ENCODE measurements at places on chromosomes 5 and 9.
A peak's percentile ranks its signal among the peaks of the same experiment; 100 is the strongest.

DNA sequence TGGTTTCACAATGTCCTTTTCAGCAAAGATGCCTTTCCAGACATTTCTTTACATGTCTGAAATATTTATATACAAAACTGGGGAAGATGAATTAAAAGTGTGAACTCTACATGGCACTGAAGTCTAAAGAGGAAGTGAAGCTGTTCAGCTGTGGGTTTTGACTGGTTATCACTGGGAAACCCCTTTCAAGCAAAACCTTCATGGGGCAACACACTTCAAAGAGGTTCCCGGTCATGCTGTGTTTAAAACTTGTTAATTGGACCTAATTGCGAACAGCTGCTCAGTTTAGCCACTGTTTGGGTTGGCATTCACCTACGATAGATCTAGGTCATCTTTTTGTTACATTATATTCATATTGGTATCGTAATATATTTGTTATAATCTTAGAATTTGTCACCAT, 20.0 kb upstream of the GDNF start:
- DNase-seq = no peak

- no peak for DNase-seq
Observed at GRCh38 chr9:88291856-88292255, 96.4 kb upstream of the SPIN1 start.

GRCh38 chr9:113947941-113948340, 71.8 kb downstream of the ZNF618 start:
- no peak for DNase-seq

DNA sequence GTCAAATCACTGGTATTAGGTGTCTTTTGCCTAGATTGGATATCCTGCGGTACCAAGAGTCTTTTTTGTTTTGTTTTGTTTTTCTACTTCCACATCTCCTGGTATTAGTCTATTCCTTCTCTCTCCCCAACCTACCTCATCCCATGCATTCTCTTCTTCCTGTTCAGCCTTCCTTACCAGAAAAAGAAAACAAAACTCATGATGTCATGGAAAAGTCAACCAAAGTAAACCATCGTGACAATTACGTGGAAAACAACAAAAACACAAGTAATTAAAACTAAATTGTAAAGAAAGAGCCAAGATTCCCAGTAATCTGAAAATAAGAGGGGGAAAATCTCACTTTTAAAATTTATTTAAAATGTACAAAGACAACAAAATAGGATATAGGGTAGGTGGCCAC, 38.3 kb downstream of the TMEM167A start:
- no peak for DNase-seq

DNA sequence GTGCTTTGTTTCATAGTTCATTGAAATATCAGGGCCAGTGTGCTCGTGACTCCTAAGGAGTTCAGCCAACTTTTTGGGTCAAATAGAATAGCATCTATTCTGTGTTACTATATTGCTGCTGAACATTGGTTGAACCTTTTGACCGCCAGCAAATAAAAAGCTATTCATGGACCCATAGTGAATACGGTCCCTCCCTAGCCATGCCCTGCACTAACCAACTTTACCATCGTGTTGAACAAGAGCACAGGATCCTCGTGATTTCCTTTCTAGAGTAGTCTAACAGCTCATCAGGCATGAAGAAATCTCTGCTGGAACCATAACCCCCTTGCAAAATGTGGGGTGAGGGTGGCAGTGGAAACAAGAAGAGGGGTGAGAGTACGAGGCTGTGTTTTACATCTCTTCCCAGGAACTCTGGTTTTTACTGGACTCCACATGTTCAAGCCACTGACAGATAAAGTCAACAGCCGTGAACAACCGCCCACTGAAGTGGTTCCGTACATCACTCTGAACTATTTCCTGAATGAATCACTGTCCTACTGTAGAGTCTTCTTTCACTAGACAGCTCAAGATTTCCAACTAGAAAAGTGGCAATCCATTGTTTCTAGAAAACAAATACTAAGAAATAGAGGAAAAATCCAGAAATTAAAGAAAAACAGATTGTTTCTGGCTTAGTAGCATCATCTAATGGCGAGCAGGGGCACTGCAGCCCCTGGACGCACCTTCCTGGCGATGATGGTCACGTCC, 70.1 kb upstream of the SPATA31E1 start:
- peak; percentile 73 for DNase-seq

GRCh38 chr5:168317521-168318147, 26.2 kb downstream of the WWC1 start:
- peak; percentile 62 for DNase-seq

GRCh38 chr5:10652151-10652550, 88.3 kb downstream of the ANKRD33B start:
- DNase-seq = no peak

DNA sequence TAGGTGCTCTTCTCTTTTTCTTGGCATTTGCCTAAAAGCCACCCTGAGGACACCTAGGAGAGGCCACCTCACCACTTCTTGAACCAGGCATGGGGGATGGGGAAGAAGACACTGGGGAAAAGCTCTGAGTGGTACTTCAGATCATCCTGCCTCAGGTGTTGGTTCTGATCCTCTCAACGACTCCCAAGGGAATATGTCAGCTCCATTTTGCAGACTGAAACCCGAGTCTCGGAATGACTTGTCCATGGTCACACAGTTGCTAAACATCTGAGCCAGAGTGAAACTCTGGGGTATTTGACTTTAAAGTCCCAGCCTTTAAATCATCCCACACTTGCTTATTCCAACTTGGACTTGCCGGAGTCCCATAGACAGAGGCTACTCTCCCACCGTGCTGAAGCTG, 120.6 kb upstream of the GABRP start:
- DNase-seq = no peak

- DNase-seq = no peak
Observed at GRCh38 chr5:138533973-138534941, 8.8 kb downstream of the ETF1 start.

GRCh38 chr5:109705596-109705995, 15.9 kb downstream of the MAN2A1 start:
- peak; percentile 51 for DNase-seq

GRCh38 chr9:16661816-16662215, 208.7 kb downstream of the BNC2 start:
- no peak for DNase-seq

- DNase-seq = no peak
Observed at GRCh38 chr9:18741359-18741758, 267.4 kb downstream of the ADAMTSL1 start.

GRCh38 chr9:117122953-117123352, 291.9 kb downstream of the ASTN2 start:
- DNase-seq = no peak

DNA sequence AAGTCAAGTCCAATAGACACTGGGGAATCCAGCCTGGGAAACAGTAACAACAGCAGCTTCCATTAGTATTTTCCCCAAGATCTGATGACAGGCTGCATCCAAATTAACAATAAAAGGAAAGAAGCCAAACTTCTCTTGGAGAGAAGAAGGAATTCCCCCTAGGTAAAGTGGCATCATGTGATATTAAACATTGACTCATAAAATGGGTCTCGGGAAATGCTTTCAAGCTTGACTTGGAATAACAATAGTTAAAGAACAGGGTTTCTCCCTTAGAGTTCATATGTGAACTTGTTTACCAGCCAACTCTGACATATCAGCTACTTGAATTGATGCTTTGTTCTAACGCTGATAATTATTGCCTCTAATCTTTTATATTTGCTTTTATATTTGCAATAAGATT, 45.4 kb downstream of the ENTREP1 start:
- DNase-seq = no peak

DNA sequence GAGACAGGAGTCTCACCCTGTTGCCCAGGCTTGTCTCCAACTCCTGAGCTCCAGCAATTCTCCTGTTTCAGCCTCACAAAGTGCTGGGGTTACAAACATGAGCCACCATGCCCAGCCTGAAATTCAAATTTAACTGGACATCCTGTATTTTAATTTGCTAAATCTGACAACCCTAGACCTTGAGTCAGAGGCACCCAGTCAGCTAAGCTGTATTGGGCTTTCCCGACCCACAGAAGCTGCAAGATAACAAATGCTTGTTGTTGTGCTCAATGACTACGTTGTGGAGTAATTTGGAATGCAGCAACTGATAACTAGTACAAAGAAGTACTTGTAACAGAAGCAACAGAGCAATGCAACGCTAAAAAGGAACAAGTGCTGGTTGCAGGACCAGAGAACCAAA, 533.1 kb downstream of the NTRK2 start:
- no peak for DNase-seq

DNA sequence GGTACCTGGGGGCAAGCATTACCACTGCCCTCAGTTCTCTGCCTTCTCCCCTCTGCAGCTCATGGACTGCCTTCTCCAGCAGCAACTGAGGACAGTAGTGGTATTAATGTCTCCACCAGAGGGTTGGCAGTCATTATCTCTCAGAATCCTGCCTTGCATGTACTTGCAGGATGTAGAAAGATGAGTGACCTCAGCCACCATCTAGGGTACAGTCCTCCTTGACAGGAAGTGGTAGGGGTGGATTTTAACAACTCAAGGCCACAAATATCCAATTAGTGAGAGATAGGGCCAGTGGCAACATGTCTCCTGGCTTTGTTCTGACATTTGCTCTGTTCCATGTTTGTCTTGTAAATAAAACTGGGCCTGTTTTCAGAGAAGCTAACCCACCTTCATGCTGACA, 47.2 kb downstream of the F2R start:
- DNase-seq = no peak

DNA sequence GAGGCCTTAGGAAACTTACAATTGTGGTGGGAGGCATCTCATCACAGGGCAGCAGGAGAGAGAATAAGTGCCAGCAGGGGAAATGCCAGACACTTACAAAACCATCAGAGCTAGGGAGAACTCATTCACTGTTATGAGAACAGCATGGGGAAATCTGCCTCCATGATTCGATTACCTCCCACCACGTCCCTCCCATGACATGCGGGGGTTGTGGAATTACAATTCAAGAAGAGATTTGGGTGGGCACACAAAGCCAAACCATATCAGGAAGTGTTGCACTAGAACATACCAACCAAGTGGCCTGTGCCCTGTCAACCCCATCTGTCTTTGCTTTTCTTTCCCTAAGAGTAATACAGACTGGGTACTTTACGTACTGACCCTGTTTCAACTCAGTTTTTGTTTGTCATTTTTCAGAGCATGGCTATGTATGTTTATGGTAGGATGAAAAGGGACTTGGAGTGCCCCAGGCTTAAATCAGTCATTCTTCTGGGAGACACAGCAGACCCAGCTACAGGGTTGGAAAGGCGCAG, 58.3 kb upstream of the TGFBR1 start:
- no peak for DNase-seq

DNA sequence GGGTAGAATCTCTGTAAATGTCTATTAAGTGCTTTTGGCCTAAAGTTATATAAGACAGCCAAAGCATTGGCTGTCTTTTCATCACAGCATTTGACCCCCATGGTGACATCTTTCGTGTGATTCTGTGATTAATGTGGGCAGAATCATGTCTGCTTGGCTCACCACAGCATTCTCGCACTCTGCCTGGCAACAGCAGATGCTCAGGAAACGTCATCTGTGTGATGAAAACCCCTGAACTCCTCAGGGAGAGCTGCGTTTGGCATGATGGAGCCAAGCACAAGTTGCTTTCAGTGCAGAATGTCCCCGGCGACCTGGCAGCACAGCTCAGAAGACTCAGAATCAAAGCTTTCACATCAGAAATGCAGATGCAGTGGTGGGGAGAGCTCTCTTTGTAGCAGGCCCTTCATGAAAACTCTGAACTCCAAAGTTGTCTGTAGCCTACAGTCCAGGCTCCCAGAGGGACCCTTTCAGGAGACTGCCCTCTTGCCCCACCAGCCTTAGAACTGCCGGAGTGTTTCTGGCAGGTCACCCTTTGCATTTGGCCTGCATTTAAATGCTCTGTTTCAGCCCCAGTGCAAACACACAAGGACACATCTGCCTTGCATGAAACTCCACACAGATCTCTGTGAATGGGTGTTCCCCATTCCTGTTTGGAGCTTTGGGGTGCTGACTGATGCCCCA, 155.6 kb upstream of the PANK3 start:
- DNase-seq = no peak

DNA sequence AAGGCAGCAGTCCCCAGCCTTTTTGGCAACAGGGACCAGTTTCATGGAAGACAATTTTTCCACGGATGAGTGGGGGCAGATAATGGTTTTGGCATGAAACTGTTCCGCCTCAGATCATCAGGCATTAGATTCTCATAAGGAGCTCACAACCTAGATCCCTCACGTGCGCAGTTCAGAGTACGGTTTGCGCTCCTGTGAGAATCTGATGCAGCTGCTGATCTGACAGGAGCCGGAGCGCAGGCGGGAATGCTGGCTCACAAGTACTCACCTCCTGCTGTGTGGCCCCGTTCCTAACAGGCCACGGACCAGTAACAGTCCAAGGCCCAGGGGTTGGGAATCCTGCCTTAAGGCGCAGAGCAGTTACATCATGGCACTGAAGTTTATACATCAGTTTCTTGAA, 3.3 kb upstream of the BRD3 start:
- no peak for DNase-seq

DNA sequence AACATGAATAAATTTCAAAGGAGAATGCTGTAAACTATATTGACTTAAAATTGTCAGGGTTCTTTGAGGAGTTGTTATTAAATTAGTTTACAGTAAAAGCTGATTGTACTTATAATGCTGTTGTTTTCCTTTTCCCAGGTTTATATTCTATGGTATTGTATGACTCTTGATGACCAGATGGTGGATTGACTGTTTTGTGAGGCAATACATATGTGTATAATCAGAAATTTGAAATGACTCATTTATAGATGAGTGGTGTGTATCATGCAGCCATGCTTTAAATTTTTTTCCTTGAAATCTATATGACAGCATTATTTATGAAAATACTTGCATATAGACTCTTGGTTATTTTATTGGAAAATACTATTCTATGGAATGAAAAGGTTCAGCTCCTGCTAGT, 195.3 kb downstream of the CNTLN start:
- DNase-seq = no peak

DNA sequence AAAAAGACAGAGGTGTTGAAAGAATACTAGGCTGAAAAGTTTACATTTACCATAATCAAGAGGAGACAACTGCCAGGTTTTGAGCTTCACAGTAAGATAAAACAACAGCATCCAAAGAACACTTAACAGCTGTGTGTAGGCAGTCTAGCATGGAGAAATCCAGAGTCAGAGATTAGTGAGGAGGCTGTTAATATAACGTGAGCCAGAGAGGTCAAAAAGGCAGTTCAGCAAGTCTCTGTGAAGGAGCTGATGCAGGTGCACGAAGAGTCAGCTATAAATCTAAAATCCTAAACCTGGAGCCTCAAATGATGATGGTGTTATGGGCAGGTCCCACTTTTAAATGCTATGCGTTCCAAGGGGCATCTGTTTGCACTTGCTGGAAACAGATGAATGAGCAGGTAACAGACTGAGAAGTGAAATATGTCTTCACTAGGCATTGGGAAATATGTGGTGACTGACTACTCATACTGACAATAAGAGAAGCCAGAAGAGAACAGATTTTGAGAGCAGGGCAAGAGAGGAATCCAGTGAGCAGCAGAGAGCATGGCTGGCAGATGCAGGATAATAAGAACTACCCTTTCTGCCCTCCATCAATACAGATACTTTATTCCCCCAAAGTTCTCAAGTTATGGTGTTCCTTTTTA, 8.7 kb downstream of the APTX start:
- no peak for DNase-seq

GRCh38 chr9:107323836-107324585, 40.9 kb downstream of the RAD23B start:
- no peak for DNase-seq

Measured in adipocyte (in vitro differentiated cells).